ENCODE measurements at places on chromosomes 5 and 9.

GRCh38 chr5:22465177-22465576 lies 388.0 kb downstream of the CDH12 start:
- no peak for DNase-seq

GRCh38 chr5:179585941-179586401 lies 35.6 kb downstream of the RUFY1 start:
- no peak for DNase-seq

DNA sequence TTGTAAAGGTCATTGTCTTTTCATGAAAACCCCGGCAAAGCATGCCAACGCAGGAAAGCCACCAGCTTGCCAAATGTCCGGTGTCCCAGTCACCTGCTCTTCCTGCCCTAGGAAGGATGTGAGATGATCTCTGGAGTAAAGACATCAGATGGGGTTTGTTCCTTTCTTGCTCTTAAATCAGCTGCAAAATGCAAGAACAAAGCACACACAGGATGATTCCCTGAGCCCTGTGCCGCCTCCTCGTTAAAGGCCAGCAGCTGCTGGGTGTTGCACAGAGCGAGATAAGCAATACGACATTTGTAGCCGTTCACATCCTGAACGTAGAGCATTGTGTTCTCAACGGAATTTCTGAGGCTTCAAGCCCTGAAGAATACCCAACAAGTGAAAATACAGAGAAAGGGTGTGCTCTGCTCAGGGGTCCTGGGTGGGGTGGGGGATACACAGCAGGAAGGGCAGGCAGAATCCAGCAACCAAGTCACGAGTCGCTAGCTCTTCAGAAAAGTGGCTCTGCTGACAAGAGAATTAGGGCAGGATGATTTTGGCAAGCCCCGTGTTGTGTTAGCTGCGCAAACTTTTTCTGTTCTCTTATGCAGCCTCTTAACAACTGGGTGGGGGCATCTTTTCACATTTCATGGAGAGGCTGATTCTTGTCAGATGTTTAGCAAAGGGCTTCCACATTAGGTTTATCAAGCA lies 229.2 kb upstream of the MAP3K1 start:
- DNase-seq: no peak

DNA sequence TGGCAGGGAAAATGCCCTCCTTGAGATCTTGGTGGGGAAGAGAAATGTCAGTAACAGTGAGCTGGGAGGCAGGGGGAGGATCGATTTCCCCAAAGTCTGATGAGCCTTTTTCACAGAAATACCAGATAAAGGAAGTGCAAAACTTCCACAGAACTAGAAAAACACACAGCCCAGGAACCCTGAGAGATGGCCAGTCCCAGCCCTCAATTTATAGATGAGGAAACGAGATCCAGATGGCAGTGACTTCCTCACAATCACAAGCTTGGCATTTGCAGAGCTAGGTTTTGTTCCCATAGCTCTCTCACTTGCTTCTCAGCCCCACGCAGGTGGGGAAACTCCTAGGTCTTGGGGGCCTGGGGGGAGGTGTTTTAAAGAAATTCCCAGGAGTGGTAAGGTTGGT lies 3.8 kb upstream of the GGTA1 start:
- DNase-seq: no peak

DNA sequence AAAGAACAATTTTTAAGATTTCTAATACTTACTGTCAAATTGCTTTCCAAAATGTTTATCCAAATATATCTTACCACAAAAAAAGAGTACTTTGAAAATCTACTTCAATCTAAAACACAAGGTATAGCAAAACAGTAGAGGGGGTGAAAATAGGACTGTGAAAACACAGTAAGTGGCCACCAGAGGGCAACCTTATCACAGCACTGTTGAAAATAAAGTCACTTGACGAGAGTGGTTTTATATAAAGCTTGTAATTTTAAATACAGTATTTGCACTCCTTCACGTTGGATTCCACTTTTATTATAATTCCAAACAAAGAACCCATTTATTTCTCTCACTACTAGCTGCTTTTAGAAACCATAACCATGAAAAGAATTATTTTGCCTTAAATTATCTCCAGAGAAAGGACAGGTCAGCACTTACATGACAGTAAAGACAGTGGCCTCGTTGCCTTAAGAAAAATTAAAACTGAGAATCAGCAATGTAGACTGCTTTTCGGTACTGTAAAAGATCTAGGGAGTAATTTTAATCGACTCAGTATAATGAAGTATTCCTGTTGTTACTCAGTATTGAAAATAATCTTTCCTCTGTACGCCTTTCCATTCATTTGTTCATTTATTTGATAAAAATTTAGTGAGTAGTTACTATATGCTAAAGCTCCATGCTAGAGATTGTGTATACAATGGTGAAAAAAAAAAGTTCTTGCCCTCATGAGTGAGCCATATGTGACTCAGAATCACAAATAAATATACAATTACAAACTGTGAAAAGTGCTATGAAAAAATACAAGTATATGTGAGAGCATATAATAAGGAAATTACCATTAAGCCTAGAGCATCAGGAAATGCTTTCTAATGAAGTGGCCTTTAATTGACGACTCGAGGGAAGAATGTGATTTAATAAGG lies 40.0 kb upstream of the CDK5RAP2 start:
- DNase-seq: peak; percentile 41

DNA sequence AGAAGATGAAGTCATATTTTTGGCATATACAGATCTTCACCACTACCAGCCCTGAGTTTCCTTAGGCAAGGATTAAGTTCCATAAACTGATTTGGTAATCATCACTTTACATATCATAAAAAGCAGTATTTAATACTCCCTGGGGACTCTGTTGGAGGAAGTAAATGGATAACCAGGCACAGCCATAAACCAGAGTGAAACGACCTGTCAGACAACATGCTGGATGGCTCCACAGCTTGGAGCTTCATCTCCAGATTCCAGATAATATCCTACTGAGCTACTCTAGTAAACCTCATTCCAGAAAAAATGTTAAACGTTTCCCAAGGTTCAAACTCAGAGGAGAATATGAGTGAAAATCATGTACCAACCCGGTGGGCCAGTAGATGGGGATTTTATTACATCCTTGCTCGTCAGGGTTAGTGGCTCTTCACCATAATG lies 109.2 kb downstream of the BASP1 start:
- DNase-seq: no peak

- no peak for DNase-seq
Measured at GRCh38 chr5:75922480-75922879, 160.7 kb upstream of the SV2C start.

DNA sequence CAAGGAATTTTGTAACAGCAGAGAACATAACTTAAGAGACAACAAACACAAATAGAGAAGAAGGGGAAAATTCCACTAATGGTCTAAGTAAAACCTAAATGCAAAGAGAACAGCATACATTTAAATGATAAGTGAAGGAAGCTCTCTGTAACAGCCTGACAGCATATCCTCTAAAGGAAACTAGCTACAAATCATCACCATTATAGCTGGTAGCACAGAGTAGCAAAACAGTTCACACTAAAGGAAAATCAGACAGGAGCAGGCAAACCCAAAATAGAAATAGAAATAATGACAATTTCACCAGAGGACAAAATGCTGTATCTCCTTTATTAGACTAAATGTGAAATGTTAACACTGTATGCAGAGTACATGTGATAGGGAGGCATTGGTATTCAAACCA lies 532.8 kb downstream of the PTPRD start:
- no peak for DNase-seq

DNA sequence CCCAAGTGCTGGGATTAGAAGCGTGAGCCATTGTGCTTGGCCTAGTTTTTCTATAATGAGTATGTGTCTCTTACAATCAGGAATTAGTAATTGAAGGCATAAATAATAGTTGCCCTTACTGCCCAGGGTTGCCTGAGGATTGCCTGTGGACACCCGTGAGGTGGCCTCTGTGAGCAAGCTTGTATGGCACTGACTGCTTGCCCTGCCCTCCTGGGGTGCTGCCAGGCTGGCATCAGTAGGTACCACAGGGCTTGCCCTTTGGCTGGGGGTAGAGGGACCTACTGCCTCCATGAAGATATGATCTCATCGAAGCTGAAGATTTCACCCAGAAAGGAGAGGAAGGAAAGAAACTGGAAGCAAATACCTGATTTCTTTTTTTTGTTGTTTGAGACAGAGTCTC lies 23.8 kb upstream of the PHF19 start:
- DNase-seq: no peak
